Spleen (tissue), 13 donors: ENCODE measurements at places on chromosomes 1 and 21. TPM values are rescaled to one million over a fixed set of nuclear protein-coding genes. Genes with fewer than 3 reads are reported as not detected.
A peak's percentile ranks its signal among the peaks of the same experiment; 100 is the strongest.

MPZ gene
- total RNA-seq: 6.8 TPM

RIPK4 gene
- total RNA-seq: not detected

GIPC2 gene
- total RNA-seq: 40.4 TPM

COA7 gene
- total RNA-seq: 8.2 TPM

PDC gene
- not detected for total RNA-seq

CD1E gene
- total RNA-seq: not detected

SMG5 gene
- total RNA-seq: 74.7 TPM

WNT4 gene
- 0.23 TPM for total RNA-seq

PPM1J gene
- total RNA-seq: 0.93 TPM

TNNT2 gene
- 0.41 TPM for total RNA-seq

CHODL gene
- total RNA-seq: 12.1 TPM

- no peak for DNase-seq
- no peaks in the 10 kb centered on the region for H3K4me1 ChIP-seq
Measured at GRCh38 chr1:208747979-208748378, 503.8 kb upstream of the PLXNA2 start.

DNA sequence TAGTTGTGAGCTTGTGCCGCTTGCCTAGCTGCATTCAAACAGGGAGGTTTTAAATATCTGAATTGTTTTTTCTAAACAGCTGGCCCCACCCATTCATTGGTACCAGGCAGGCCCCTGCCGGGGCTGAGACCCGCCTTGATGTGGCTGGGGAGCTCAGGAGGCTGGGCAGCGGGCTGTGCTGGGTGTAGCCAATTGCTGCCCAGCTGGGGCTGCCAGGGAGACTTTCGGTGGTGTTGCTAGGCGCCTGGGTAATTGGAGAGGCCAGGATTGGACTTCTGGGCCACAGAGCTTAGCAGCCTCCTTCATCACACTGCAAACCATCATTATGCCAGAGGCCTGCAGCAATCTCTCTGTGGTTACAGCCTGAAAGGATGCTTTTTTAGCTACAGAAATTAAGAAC is 12.2 kb downstream of the RHBDL2 start:
- no peak overlapping the region for H3K27ac ChIP-seq
- DNase-seq: no peak

DNA sequence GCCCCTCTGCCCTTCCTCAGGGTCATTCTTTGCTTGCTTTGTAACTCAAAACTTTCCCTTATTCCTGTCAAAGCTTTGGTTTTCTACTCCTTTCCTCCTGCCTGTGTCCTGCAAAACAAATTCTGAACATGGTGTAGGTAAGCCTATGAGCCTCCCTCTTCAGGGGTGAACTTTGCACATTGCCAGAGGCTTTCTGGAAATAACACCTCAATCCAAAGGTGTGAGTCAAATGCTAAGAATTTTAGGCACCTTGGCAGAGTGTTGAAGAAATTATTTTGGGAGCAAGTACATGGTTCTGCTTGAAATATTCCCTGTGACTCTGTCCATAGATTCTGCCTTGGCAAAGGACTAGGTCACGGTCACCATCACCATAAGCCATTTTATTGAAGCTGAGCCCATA is 70.0 kb downstream of the PAPPA2 start:
- H3K4me3 ChIP-seq: no peak overlapping the region
- H3K4me1 ChIP-seq: no peaks in the 10 kb centered on the region
- H3K36me3 ChIP-seq: no peaks in the 10 kb centered on the region
- no peak for DNase-seq
- no peaks in the 10 kb centered on the region for H3K27me3 ChIP-seq

DNA sequence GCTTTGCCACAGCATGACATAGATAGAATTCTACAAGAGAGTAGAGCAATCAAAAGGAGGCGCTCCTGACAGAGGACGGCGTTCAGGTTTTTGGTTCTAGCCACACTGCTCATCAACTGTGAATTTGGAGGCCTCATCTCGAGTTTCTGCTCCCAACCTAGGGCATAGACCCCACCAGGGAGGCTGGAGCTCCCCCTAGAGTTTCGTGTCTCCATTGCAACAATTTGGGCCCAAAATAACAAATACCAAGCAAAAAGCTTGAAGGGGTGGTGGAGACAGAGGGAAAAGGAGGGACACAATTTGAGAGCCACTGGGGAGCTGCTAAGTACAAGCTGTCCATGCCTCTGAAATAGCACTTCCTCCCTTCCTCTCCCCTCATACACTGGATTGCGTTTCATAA is 297.0 kb downstream of the GPATCH2 start:
- no peaks in the 10 kb centered on the region for H3K4me1 ChIP-seq
- DNase-seq: no peak
- no peaks in the 10 kb centered on the region for H3K27me3 ChIP-seq
- H3K36me3 ChIP-seq: no peaks in the 10 kb centered on the region
- H3K27ac ChIP-seq: no peak overlapping the region
- no peak overlapping the region for H3K4me3 ChIP-seq

GRCh38 chr1:10778640-10779039 is 17.8 kb downstream of the CASZ1 start:
- peaks cover 8% of the 10 kb centered on the region for H3K4me1 ChIP-seq
- H3K4me3 ChIP-seq: no peak overlapping the region
- H3K27me3 ChIP-seq: no peaks in the 10 kb centered on the region
- peak; percentile 40 for DNase-seq
- H3K27ac ChIP-seq: no peak overlapping the region

- no peaks in the 10 kb centered on the region for H3K27me3 ChIP-seq
- peak overlapping the region; percentile 43 for H3K27ac ChIP-seq
- H3K4me3 ChIP-seq: no peak overlapping the region
- DNase-seq: no peak
Measured at GRCh38 chr21:38920631-38921398, 115.1 kb downstream of the ETS2 start.

DNA sequence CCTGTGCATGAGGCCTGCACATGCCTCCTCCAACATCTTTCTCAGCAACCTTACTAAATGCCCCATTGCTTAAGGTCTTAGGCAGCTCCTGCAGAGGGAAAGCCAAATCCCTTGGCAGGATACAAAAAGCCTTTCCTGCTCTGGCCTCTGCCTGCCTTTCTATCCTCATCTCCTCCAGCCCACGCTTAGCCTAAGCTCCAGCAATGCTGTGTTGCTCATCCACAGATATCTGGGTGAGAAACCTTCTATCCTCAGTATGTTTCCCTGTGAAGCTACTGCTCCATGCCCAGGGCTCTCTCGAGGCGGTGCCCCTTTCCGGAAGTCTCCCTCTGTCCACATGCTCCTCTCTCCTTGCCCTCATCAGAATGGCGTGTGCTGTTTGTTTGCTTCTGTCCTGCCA is 37.0 kb upstream of the CCSAP start:
- H3K27ac ChIP-seq: no peak overlapping the region
- no peaks in the 10 kb centered on the region for H3K4me1 ChIP-seq
- H3K27me3 ChIP-seq: peaks cover 3% of the 10 kb centered on the region
- no peak overlapping the region for H3K4me3 ChIP-seq
- no peaks in the 10 kb centered on the region for H3K36me3 ChIP-seq

DNA sequence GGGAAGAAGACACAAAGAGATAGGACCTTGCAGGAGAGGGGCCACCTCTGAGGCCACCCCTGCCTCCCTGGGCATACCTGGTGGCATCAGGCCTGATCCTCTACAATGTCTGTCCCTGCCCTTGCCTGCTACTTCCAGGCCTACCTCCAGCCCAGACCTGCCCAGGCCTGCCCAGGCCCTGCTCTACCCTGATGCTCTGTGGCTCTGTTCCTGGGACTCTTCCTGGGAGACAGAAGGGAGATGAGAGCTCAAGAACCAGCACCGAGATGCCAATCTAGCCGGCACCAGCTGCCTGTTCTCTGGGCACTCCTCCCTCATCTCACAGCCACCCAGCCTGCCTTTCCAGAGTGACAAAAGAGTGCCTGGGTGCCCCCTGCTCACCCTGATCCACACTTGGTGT is 2.7 kb downstream of the CELF3 start:
- no peak overlapping the region for H3K27ac ChIP-seq
- peaks cover 15% of the 10 kb centered on the region for H3K4me1 ChIP-seq
- H3K4me3 ChIP-seq: no peak overlapping the region
- H3K27me3 ChIP-seq: peaks cover 40% of the 10 kb centered on the region

DNA sequence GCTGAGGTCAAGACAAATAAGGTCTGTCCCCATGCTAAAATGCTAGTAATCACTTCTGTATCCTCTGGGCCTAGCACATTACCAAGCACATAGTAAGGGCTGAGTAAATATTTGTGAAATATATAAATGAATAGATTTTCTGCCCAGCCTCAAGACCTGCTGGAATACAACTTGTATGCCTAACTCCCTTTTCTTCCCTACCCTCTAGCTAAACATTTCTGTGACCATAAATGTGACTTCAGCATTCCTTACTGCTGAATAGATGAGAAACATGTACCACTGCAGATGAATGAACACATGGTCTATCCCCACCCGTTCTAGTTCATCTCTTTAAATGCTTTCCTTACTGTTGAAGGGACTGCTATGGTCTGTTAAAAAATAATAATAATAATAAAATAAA is 209.0 kb upstream of the HOOK1 start:
- no peaks in the 10 kb centered on the region for H3K4me1 ChIP-seq
- H3K27ac ChIP-seq: no peak overlapping the region

- H3K4me1 ChIP-seq: no peaks in the 10 kb centered on the region
- no peak overlapping the region for H3K4me3 ChIP-seq
- no peaks in the 10 kb centered on the region for H3K36me3 ChIP-seq
- H3K27ac ChIP-seq: no peak overlapping the region
Measured at GRCh38 chr1:241902391-241903065, 54.5 kb downstream of the EXO1 start.

- peaks cover 18% of the 10 kb centered on the region for H3K4me1 ChIP-seq
- DNase-seq: peak; percentile 41
- H3K4me3 ChIP-seq: no peak overlapping the region
- H3K27ac ChIP-seq: no peak overlapping the region
- no peaks in the 10 kb centered on the region for H3K27me3 ChIP-seq
Measured at GRCh38 chr1:211531194-211532087, 39.5 kb upstream of the RD3 start.

DNA sequence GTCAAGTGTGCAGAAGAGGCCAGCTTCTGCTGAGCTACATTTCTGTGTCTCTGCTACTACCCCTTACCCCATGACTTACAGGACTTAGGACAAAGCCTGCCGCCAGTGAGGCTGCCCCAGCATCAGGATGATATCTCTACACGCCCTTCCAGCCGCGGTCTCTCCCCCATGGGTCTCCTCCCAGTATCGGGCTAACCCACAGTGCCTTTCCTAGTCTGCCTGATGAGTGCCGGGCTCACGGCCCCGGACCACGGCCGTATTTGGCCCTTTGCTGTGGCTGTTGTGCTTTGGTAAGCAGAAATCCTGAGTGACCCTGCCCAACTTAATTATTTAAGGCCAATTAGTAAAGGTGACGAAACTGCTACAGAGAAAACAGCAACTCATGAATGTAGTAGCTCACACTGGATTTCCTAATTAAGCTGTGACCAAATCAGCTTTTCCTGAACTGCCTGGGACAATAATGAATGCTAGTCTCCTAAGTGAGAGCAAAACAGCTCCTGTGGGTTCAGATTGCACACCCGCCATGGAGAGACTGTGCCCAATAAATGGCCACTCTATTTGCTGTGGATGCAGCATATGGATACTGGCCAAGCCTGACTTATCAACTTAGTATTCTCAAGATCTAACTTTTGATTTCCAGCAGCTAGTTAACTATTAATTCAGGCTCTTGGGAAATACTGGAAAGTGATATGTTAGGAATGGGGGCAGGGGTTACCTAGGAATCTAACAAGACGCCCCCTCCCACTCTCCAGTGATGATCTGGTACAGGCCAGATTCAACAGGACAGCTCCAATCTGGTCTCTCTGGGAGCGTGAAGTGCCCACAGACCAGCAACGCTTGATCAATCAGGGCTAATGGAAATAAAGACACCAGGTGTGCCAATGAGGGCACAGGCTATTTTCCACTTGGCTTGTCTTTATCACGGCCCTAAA is 123.3 kb upstream of the IFFO2 start:
- H3K4me3 ChIP-seq: no peak overlapping the region
- H3K27me3 ChIP-seq: no peaks in the 10 kb centered on the region
- H3K36me3 ChIP-seq: peaks cover 100% of the 10 kb centered on the region
- H3K4me1 ChIP-seq: peaks cover 17% of the 10 kb centered on the region
- peak overlapping the region; percentile 81 for H3K27ac ChIP-seq

DNA sequence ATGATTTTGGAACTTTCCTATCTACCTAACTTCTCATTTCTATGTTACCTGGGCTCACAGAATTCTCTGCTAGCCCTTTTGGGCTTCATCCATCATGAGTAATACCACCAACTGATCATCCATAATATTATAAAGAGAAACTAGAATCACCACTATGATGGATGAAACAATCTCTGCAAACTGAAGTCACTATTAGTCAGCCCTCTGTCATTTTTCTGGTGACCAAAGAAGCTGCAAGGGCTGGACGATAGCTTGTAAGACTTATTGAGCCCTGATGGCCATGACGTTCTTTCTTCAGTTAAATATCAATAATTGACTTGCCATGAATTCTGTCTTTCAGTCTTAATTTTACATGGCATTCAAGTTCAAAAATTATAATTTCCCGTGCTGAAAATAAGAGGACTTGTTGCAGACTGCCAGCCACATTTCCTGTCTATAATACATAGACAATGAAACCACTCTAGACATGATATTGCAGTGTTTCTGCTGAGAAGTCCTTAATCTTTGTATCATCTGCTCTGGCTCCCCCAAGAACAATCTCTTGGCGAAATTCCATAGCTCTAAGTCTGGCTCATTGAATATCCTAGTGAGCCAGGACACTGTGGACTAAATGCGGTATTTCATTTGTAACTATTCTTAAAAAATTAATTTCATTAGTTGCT is 655.0 kb upstream of the CAMK1G start:
- H3K27ac ChIP-seq: no peak overlapping the region
- H3K4me3 ChIP-seq: no peak overlapping the region
- H3K27me3 ChIP-seq: no peaks in the 10 kb centered on the region
- DNase-seq: no peak

GRCh38 chr1:203368624-203369451 is 17.9 kb upstream of the FMOD start:
- H3K27ac ChIP-seq: no peak overlapping the region
- H3K4me1 ChIP-seq: peaks cover 14% of the 10 kb centered on the region
- no peaks in the 10 kb centered on the region for H3K27me3 ChIP-seq
- no peak overlapping the region for H3K4me3 ChIP-seq

DNA sequence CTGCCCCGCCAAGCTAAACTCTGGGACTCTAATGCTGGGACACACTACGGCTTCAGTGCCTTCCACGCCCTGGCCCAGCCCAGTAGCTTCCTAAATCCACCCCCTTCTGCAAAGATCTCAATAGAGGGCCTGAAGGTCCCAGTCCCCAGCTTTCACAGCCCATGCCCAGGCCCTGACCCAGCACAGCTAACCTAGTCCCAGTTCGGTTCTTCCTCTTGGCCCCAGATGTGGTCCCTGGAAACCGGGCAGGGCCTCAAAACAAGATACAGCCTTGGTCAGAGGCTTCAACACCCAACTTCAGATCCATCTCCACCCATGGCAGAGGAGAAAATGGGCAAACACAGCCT is 646 bp upstream of the PDZK1IP1 start:
- H3K27me3 ChIP-seq: no peaks in the 10 kb centered on the region
- peak overlapping the region; percentile 15 for H3K27ac ChIP-seq
- peak; percentile 28 for DNase-seq
- no peak overlapping the region for H3K4me3 ChIP-seq
- no peaks in the 10 kb centered on the region for H3K36me3 ChIP-seq

DNA sequence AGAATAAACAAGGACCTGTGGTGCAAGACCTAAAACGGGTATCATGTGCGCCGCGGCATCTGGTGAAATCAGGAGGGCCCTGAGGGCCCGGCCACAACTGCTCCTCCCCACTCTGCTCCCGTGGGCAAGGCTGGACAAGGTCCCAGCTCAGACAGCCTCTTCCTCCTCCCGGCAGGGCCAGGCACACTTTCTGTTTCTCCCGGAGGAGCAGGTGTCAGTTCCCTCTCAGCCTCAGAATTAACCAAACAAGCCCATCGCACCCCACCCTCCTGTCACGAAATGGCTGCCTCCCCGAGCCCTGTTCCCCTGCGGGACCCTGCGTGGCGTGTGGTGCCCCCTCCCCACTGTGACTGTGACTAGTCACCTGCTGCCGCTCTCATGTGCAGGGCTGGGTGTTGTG is 15.2 kb downstream of the PTTG1IP start:
- peak; percentile 48 for DNase-seq
- H3K4me3 ChIP-seq: no peak overlapping the region
- peaks cover 79% of the 10 kb centered on the region for H3K36me3 ChIP-seq
- no peak overlapping the region for H3K27ac ChIP-seq
